ENCODE measurements at places on chromosomes 16 and 17. TPM values are rescaled to one million over a fixed set of nuclear protein-coding genes. Genes with fewer than 3 reads are reported as not detected.

The ACSM5 gene
- total RNA-seq = not detected

The CYB561 gene
- total RNA-seq = 4.8 TPM

The ARHGAP23 gene
- total RNA-seq = 0.63 TPM

The HBA2 gene
- total RNA-seq = not detected

The ADAT1 gene
- total RNA-seq = 47.9 TPM

The PRDM7 gene
- total RNA-seq = not detected

The ADGRG3 gene
- total RNA-seq = not detected

The KRTAP9-4 gene
- not detected for total RNA-seq

The PDP2 gene
- total RNA-seq = 23.4 TPM

The FOXJ1 gene
- 1.6 TPM for total RNA-seq

The OR3A3 gene
- total RNA-seq = not detected

Data from activated naive CD4-positive, alpha-beta T cell treated with anti-CD3 and anti-CD28 coated beads, Interleukin-2, amount 10 ng/mL, durations not matched to agents 5 hours and 36 hours (primary cell).